ENCODE measurements at places on chromosomes 12 and 14.

DNA sequence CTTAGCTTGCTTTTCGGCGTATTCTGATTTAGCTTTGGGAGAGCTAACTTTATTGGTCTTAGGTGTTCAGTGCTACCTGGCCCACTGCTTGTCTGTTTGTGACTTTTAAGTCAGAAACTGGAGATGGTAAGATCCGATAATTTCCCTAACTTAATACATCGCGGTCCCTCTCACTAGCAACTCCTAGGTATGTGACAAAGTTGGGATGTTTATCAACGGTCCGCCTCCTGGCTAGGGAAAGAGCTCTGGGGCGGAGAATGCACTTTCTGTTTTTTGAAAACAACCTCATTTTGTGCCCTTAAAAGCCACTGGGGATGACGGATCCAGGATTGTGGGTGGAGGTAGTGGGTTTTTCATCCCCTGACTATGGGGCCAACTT, 1.2 kb downstream of the CDKN1B start:
- no peak for DNase-seq

- no peak for DNase-seq
These were observed 326.1 kb downstream of the FSCB start for GRCh38 chr14:44180975-44181374.

DNA sequence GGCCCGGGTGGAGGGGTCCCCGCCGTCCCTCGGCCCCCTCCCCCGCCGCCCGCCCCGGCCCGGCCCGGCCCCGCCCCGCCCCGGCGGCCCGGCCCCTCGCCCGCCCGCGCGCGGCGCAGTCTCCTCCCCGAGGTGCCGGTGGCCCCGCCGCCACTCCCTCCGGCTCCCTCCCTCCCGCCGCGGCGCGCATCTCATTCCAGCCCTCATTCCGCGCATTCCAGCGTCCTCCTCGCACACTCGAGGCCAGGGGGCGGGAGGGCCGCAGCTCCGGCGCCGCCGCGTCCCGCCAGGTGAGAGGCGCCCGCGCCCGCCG, at the start of gene TEAD4:
Gene TEAD4 (plus strand): TSS at position 206 of the 313 bp plus-strand sequence.
- DNase-seq: peak; percentile 50

- peak; percentile 70 for DNase-seq
These were observed at the start of gene BMAL2 for GRCh38 chr12:27332714-27333402. BMAL2 (plus strand) TSS chr12:27332836; CDS start chr12:27333073, 237 bp downstream.

DNA sequence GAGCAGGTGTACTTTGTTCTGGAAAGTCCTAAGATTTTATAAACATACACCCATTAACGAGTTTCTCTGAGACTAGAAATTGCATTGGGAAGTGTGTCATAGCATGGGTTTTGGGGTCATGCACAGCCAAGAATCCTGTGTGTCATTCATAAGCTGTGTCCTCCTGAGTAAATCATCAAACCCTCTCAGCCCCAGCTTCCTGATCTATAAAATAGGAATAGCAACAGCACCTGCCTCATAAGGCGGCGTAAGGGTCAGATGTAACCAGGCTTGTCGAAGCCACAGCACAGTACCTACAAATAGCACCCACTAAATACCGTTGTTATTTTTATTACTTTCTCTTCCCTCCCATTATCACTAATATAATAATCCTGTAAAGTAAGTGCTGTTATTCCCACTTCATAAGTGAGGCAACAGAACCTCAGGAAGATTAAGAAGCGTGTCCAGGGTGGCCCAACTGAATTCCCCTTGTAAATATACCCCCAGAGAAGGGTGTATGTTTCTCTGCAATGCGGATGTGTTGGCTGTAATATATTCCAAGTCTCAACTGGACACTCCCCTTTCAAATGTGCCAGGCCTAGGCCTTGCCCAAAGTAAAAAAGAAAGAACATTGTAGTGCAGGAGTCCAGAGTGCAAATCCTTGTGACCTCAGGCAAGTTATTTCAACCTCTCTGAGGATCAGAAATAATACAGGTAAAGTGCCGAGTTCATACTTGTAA, 188.3 kb upstream of the BCL2L14 start:
- DNase-seq: no peak

DNA sequence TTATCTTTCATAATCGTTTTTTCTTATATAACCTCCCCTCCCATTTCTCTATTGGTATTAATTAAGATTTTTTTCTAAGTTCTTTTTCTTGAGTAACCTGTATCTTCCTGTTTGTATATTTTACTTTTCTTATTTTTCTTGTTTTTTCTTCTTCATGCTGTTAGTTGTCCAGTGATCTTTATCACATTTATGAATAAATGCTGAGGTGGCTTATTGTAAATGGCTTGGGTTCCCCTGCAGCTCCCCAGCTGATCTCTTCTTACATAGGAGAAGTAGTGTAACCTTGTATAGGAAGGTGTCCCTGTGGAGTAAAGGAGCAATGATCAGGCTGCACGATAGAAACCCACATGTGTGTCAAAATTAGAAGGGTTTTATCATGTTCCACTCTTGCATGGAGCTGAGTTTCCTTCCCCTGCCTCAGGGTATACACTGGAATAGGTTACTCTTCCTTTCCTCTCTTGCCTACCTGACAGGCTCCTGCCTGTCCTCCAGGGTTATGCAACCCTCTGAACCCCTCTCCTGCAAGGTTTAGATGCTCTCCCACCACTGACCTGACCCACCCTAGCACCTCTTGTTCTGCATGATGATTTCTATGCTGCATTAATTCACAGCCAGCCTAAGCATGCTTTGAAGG, 334.8 kb upstream of the RGS6 start:
- no peak for DNase-seq

Data from germinal center (tissue), 1 donor.